ENCODE measurements at places on chromosomes 6 and 20. TPM values are rescaled to one million over a fixed set of nuclear protein-coding genes. Genes with fewer than 3 reads are reported as not detected.

DNA sequence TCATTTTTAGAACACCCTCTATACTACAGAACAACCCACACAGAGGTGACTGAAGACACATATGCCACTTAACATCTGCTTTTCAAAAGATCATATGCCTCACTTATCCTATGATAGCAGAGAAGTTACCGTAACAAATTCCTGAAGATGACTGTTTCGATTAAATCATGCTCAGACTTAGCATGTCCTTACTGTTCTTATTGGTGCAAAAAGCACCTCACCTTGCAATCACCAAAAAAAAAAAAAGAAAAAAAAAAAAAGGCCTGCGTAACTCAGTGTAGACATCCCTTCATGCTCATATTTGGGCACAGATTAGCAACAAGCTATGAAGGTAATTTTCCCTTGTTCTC lies 17.7 kb upstream of the DST start:
- H3K27me3 ChIP-seq = no peaks in the 10 kb centered on the region
- peaks cover 11% of the 10 kb centered on the region for H3K4me1 ChIP-seq
- H3K4me3 ChIP-seq = no peak overlapping the region
- no peak for DNase-seq
- H3K27ac ChIP-seq = no peak overlapping the region

PTGIS gene
- 1.6 TPM for total RNA-seq

OPN5 gene
- total RNA-seq = not detected

DNA sequence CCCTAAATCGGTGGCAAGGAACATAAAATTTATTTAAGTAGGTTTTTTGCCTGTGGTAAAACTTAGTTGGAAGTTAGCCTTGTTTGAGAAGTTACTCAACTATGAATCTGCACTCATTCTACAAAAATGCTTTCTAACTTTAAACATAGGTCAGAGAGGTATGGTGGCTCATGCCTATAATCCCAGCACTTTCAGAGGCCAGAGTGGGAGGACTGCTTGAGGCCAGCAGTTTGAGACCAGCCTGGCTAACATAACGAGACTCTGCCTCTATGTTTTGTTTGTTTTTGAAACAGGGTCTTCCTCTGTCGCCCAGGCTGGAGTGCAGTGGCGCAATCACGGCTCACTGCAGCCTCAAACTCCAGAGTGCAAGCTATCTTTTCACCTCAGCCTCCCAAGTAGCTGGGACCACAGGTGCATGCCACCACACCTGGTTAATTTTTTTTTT lies 16.2 kb downstream of the USP49 start:
- DNase-seq = no peak
- H3K36me3 ChIP-seq = no peaks in the 10 kb centered on the region
- H3K27me3 ChIP-seq = no peaks in the 10 kb centered on the region
- H3K4me3 ChIP-seq = no peak overlapping the region
- no peak overlapping the region for H3K27ac ChIP-seq

DNA sequence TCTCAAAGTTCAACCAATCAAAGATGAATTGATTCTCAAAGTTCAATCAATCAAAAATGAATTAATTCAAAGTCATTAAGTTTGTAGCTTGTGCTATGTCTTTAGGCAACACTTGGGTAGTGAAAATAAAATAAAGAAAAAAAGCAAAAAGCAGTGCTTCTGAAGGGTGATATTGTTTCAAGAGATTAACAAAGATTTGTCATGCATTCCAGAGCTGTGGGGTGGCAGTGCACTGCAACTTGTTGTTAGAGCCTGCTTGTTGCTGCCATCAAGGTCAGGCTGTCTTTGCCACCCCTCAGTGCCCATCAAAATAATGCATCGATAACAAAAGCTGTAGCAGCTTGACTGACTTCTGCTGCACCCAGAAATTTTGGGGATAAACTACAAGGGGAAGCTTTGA lies 128.6 kb downstream of the RNF144B start:
- peaks cover 2% of the 10 kb centered on the region for H3K4me1 ChIP-seq
- no peaks in the 10 kb centered on the region for H3K36me3 ChIP-seq
- peaks cover 11% of the 10 kb centered on the region for H3K27me3 ChIP-seq
- H3K27ac ChIP-seq = no peak overlapping the region

DNA sequence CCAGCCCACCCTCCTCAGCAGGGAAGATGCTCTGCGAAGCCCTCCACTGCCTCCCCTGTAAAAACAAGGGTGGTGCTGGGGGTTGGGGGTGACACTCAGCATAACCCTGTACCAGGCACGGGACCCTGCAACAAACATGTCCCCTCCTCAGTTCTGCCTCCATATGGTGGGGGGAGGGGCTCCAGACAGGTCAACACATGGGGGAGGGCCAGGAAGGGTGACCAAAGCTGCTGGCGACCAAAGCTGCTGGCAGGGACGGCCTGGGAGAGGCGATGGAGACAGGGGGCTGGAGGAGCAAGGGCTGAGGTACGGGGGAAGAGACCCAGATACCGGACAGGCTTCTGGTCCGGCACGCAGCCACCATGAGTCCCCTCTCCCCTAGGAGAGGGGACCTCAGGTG lies 123.2 kb downstream of the TAF4 start:
- no peak overlapping the region for H3K27ac ChIP-seq
- no peak overlapping the region for H3K4me3 ChIP-seq
- no peaks in the 10 kb centered on the region for H3K4me1 ChIP-seq
- no peaks in the 10 kb centered on the region for H3K36me3 ChIP-seq

DNA sequence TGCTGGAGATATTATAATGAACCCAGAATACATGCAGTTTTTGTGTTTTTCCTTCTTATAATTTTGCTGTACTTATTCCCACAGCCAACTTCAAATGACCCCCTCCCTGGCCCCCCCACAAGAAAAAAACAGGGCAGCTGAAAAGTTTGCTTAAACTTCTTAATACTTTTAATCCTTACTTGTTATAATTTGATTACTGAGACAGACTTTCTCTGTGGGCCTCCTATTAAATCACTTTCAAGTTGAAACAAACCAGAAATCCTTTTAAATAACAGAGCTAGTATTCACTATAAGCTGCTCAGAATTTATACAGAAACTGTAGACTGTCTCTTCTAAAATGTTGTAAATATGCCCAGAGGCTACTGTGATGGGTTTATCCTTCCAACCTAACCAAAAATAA lies 106.3 kb downstream of the CENPW start:
- no peak for DNase-seq
- H3K27me3 ChIP-seq = peaks cover 1% of the 10 kb centered on the region
- H3K4me1 ChIP-seq = no peaks in the 10 kb centered on the region
- no peak overlapping the region for H3K27ac ChIP-seq

DNA sequence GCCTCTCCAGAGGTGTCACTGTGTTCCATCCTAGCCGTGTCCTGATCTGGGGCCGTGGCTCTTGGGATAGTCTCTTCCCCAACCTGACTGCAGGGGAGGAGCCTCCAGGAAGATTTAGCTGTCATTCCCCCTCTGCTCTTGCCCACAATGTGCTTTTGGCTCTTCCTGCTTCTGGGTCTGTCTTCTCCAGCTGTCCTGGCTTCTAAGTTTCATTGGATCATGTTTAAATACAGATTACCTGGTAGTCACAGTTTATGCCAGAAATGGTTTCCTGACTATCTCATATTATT lies 139.1 kb downstream of the ZDHHC14 start:
- H3K27ac ChIP-seq = no peak overlapping the region
- peaks cover 21% of the 10 kb centered on the region for H3K4me1 ChIP-seq
- no peak overlapping the region for H3K4me3 ChIP-seq
- no peak for DNase-seq

TAAR1 gene
- total RNA-seq = not detected

- no peaks in the 10 kb centered on the region for H3K27me3 ChIP-seq
- H3K4me3 ChIP-seq = no peak overlapping the region
- H3K27ac ChIP-seq = no peak overlapping the region
- peaks cover 29% of the 10 kb centered on the region for H3K4me1 ChIP-seq
- DNase-seq = no peak
Measured at GRCh38 chr6:135006386-135006914, 48.2 kb downstream of the HBS1L start.
